ENCODE measurements at places on chromosomes 1 and 21.

GRCh38 chr1:1906185-1907097 lies 8.6 kb upstream of the CALML6 start:
- DNase-seq, result peak; percentile 63

GRCh38 chr1:117754061-117754969 lies 148.5 kb downstream of the TENT5C start:
- DNase-seq, result peak; percentile 32

GRCh38 chr1:30533141-30533540 lies 190.2 kb downstream of the MATN1 start:
- no peak for DNase-seq

DNA sequence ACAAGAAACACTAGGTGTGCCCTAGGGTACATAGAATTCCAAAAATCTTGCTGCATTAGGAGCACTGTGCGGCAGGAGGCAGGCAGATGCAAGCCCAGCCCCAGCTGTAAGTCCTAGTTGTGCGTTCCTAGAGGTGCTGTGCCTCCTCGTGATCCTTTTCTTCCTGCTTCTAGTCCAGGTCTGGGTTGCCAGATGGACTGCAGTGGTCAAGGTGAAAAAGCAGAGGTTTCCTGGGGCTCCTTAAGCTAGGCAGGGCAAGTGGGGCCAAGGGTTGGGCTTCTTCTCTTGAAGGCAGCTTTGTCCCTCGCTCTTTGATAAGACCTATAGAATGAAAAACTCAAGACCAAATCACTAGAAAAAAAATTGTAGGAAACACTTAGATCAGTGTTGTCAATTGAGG lies 21.6 kb upstream of the SLC45A3 start:
- DNase-seq, result no peak

DNA sequence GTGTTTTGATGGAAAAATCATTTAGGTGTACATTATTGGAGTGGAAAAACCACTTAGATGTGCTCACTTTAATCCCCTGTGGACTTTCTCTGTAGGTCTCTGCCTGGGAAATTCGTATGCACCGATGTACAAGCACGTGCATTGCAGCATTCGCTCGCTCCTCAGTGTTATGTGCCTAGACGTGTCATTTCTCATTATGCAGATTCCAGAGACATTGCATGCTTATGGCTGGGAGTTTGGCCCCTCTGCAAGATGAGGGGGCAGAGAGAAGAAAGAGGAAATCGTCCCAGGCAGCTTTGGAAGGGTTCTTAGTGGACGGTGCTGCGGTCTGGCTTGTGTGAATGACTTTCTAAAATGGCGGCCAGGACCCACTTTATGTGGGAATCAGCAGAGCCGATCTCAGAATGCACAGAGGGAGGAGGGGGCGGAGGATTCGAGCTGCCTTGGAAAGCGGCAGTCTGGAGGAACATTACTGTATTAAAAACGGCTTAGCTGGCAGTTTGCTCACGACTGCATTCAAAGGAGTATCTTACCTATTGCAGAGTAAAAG lies 2.3 kb downstream of the SPEN start:
- DNase-seq, result no peak

- DNase-seq, result no peak
Observed at GRCh38 chr1:61198554-61198953, 116.2 kb downstream of the NFIA start.

DNA sequence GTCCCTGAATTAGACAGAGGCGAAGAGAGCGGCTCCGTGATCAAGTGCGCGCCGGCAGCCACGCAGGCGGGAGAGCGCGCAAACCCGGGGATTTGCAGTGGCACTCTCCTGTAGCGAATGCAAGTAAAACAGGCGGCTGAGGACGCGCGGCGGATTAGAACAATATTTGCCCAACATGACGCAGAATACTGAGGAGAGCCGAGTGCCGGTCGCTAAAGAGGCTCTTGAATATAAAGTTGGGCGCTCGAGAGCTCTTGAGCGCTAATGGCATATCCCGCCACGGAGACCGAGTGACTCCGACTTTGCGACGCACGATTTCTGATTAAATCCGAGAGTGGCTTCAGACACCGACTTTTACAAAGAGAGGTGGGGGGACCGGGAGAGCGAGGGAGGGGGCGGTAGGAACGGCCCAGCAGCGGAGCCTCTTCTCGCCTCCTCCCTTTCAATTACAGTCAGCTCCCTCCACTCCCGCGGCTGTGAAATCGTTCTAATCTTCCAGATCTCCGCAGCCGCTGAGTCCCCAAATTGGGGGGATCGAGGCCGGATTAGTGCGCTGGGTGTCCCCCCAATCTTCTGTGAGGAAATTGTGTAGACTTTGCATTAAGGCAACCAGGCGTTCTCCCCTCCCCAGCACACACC lies 2.3 kb downstream of the PAX7 start:
- no peak for DNase-seq

- DNase-seq, result no peak
Observed at GRCh38 chr1:24020025-24020424, 39.9 kb upstream of the SRSF10 start.

DNA sequence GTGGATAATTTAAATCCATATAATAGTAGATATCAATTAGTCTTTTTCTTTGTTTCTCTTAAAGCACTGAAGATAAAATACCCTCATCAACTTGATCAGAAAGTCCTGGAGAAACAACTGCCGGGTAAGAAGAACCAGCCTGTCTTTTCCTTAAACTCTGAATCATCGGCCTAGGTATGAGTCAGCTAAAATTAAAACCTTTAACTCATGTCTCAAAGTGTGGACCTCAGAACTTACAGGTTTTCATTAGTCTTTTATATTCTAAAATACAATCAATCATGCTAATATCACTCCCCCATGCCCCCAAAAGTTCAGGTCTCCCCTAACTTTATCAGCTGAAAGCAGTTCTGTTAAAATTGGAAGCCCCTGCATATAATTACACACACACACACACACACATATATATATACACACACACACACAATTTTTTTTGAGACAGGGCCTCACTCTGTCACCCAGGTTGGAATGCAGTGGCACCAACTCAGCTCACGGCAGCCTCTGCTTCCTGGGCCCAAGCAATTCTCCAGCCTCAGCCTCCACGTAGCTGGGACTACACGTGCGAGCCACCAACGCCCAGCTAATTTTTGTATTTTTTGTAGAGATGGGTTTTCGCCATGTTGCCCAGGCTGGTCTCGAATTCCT lies 61.3 kb downstream of the B3GALNT2 start:
- DNase-seq, result peak; percentile 47

- DNase-seq, result no peak
Observed at GRCh38 chr1:192524223-192524622, 51.4 kb upstream of the RGS1 start.

DNA sequence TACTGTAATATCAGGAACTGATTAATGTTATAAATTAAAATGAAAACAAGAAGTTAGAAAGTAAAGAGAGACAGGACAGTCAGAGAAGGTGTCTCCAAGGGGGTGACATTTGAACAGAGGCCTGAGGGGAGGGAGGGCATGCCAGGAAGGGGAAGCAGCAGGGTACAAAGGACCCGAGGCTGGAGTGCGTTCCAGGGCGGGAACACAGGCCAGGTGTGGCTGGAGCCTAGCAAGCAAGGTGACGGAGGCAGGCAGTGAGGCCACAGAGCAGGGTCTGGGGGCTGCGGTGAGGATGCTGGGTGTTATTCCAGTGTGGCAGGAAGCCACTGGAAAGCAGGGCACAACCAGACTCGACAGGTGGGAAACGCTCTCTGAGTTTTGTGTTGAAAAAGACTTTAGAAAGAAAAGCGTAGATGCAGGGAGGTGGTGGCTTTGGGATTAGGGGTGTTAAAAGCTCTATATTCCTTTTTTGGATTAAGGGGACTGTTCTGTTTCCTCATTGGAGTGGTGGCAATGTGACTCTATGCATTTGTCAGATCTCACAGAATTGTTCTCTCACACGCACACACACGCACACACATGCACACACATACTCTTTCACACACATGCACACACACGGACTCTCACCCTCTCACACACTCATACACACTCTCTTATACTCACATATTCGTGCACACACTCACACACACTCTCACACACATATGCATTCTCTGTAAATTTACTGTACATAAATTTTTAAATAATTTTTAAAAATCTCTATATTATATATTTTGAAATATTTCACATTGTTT lies 124.5 kb downstream of the GLIS1 start:
- no peak for DNase-seq

DNA sequence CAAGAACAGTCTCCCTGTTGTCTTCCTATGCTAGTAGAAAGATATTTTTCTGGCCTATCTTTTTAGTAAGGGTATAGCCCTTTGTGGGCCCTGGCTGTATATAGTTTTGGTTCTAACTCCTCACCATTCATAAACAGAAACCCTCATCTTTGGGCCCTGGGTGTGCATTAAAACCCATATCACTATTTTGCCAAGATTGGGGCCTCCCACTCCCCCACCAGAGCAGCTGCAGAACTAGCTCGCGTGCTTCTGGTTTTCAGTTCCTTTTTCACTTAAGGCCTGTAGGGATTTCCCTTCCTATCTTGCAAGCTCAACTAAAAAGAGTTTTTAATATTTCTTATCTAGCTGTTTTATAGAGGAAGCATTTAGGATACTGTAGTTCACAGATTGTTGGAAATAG lies 106.4 kb downstream of the RGL1 start:
- DNase-seq, result no peak

DNA sequence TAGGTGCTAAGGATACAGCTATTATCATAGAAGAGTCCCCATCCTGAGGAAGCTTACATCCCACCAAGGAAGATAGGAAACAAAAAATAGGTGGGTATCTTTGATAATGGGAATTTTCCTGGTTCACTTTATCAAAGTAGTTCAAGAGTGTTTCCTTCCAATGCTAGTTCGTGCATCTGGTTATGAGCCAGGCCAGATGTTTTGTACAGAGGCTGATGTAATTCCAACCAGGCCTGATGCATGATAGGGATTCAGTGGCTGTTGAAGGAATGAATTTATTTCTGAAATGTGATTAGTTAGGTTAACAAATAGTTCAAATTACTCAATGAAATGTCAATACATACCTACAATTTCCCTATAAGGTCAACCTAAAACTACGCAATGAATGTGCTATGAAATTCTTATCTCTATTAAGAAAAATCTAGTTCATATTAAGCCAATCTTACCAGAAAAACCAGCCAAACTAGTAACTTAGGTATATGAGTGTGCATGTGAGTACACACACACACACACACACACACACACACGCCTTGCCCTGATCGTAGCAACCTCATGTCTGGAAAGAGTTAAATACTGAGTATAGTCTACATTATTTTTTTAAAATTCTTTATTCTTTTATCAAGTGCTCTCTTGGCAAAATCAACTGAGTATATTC lies 9.5 kb upstream of the ZBTB18 start:
- DNase-seq, result no peak

- peak; percentile 83 for DNase-seq
Observed at GRCh38 chr1:182391362-182392049, at the start of gene GLUL. TSS of gene GLUL (minus strand) at chr1:182391790. CDS start at chr1:182388737, 3,053 bp downstream.

DNA sequence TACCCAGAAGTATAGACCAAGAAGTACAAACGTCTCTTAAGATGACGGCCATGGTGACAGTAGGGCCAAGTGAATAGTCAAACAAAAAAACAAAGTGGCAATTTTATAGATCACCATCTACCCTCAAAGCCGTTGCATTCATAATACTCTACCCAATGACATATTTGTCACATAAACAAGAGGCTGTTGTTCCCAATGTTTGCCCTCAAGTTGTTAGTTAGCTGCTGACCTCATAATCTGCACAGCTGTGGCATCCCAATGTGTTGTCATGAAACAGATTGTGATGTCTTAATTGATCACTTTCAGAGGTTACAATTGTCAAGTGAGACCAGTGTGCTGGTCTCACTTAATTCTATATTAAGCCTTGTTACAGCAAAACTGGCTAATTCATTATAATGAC lies 333.8 kb downstream of the ST6GALNAC3 start:
- no peak for DNase-seq

DNA sequence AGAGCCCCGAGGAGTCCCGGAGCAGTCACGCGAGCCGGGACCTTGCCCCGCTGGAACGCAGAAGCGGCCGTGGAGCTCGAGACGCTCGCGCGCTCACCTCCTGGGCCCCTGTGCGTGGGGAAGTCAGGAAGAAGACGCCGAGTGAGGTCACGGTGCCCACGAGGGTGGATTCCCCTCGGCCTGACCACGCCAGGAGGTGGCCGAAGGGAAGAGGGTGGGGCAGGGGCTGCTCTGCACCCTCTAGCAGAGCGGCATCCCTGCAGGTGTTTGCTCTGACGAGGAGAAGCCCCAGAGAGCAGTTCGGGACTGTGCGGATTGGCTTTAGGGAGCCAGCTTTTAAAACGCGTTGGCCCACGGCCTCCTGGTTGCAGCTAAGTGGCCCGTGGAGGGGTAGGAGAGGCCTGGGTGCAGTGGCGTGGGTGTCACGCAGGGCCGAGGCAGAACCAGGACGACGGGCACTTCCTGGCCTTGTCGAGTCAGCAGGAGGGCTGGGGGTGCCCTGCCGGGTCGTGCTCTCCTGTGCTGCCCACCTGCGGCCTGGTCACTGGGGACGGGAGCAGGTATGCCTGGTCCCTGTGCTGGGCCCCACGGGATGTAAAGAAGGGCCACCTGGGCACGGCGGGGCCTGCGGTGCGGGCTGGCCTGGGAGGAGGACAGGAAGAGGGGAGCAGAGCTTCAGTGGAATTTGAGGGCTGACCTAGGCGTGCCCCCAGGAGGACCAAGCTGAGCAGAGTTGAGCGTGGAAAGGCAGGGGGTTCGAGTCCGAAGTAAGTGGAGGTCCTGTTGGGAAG lies 1.0 kb downstream of the PDXK start:
- DNase-seq, result no peak

DNA sequence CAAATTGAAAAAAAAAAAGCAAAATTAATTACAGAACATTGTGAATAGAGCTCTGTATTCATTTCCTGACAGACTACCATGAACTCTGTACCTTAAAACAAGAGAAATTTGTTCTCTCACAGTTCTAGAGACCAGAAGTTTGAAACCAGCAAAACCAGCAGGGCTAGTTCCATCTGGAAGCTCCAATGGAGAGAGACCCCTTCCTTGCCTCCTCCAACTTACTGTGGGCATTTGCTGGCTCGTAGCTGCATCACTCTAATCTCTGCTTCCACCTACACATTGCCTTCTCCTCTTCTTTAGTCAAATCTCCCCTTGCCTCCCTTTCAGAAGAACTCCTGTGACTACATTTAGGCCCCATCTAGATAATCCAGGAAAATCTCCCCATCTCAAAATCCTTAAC lies 56.5 kb downstream of the SYDE2 start:
- DNase-seq, result no peak

DNA sequence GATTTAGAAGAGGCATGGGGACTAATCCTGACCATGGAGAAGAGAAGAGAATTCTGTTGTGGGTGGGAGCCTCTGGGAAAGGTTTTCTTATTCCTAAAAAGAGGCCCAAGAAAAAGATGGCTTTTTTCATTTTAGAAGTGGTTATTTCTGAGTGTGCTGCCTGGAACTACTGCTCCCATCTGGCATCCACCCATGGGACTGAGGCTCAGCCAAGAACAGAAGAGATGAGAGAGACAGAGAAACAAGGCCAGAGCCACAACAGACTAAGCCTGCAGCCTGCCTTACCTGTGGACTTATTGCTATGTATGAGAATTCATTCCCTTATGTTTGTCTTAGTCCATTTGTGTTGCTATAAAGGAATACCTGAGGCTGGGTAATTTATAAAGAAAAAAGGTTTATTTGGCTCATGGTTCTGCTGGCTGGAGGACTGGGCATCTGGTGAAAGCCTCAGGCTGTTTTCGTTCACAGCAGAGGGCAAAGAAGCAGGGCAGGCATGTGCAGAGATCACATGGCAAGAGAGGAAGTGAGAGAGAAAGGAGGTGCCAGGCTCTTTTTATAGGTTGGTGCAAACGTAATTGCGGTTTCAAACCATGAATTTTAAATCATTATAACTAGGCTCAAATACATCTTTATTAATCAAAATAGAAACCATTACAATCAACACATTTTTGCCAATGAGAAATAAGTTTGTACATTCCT lies 57.5 kb upstream of the PRDM2 start:
- DNase-seq, result no peak

Measured in GM04504 (cell line).